Lower leg skin (tissue), 4 donors: ENCODE measurements at places on chromosomes 11 and 22.

- no peak for DNase-seq
Observed at GRCh38 chr11:2732940-2733628, 33.3 kb upstream of the KCNQ1OT1 start.

DNA sequence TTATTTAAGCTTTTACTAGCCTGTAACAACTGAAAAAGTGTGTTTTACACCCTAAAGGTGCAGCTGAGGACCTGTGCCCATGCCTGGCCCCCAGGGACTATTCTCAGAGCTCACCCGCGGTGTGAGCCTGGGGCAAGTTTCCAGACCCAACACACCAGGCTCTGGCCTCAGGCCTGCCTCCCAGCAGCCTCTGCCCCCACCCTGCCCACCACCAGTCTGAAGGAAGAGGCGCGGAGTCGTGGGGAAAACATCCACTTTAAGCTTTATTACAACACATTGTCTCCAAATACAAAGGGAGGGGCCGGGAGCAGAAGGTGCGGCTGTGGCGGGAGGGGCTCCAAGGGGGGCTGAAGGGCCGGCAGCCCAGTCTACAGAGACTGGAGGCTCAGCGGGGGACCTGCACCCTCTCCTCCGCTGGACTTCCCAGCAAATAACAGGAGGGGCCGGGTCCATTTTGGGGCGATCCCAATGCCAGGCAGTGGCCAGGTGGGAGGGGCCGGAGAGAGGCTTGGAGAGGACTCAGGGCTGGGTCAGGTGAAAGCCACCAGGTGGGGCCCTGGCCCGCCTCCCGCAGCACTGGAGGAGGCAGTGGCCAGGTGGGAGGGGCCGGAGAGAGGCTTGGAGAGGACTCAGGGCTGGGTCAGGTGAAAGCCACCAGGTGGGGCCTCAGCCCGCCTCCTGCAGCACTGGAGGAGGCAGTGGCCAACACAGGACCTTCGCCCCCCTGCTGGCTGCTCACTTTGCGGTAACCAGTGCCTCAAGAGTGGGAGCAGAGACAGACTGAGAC lies 18.1 kb downstream of the DUSP8 start:
- DNase-seq, result no peak

GRCh38 chr22:49362211-49362839 lies 465.3 kb downstream of the BRD1 start:
- no peak for DNase-seq

DNA sequence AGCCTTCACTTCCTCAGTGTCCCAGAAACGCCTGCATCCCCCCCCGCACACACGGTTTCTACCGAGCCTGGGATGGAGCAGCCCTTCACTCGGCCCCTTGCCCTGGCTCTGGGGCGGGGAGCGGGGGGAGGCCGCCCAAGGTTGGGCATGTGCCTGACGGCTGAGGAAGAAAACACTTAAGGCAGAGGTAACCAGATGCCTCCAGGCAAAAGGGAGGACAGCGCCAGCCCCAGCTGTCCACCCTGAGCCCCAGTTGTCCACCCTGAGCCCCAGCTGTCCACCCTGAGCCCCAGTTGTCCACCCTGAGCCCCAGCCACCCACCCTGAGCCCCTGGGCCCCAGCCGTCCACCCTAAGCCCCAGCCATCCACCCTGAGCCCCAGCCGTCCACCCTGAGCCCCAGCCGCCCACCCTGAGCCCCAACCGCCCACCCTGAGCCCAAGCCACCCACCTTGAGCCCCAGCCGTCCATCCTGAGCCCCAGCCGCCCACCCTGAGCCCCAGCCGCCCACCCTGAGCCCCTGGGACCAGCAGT lies 3.8 kb upstream of the TTLL8 start:
- DNase-seq, result no peak

- no peak for DNase-seq
Observed at GRCh38 chr22:30421695-30422480, 3.7 kb upstream of the MTFP1 start.
